Activated T-cell treated with anti-CD3 and anti-CD28 coated beads, Interleukin-2, amount 50 U/mL, for 48 hours (primary cell): ENCODE measurements at places on chromosomes 6 and 20.

- DNase-seq = no peak
Observed at GRCh38 chr20:21113697-21114096, 7.5 kb upstream of the LINC00237 start.

GRCh38 chr20:53205046-53205445, 232.9 kb downstream of the TSHZ2 start:
- DNase-seq = no peak

GRCh38 chr6:170128811-170129681, 161.8 kb downstream of the DLL1 start:
- DNase-seq = no peak

GRCh38 chr6:15305909-15306308, 60.0 kb downstream of the JARID2 start:
- DNase-seq = no peak

DNA sequence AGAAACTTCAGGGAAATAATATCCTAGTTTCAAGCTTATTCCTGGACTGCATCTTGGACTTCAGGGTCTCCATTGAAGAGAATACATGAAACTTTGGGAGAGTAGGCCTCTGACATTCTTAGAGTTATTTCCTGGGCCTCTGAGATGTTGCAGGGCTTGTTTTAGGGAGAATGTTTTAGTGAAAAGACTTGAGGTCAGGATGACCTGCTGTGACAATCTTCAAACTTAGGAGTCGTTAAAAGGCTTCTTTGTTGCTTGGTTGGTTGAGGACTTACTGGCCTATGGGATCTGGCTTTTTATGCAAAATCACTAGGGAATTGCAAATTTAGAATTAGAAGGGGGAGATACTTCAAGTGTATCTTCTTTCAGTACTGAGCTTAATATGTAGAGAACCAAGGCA, 613.2 kb upstream of the FLRT3 start:
- DNase-seq = no peak

DNA sequence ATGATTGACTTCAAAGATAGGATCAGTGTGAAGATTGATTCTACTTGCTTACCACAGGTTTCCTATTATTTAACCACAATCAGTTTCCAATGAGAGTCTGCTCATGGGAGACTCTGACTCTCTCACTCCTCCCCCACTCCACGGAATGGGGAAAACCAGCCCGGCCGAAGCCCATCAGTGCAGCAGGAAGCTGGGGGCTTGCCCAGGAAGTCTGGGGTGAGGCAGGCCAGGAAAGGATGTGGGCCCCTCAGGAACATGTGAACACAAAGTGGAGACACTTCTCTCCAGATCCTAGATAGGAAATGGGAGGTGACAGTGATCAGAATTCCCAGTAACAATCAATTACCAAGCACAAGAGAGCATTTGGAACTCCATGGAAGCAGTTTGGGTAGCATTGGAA, 144.2 kb downstream of the TTLL2 start:
- DNase-seq = no peak

DNA sequence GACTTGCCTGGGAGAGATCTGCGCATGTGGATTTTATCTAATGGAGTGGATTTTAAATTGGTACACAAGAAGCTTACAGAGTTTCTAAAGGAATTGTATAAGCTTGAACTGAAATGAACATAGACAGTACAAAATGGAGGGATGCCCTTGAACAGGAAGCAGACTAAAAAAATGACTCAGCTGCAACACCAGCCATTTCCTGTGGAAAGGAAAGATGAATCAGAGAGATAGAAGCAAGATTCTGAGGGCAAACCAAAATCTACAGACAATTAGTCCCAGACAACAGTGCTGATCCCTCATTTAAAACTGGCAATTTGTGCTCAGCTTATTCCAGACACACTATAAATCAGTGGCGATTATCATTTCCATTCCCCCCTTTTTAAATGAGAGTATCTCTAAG, 114.6 kb upstream of the TCF21 start:
- no peak for DNase-seq

DNA sequence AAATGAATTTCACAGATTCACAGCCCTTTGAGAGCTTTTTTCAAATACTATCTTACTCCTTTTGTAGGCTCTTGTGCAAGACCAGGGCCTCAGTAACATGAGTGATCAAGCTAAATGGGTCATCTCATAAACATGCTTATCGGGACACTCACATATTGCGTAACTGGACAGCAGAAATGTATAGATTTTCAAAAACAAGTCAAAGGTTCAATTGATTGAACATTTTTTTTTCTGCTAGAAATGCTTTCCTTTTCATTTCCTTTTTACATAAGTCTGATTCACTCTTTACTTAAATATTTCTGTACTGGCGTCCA, 8.7 kb upstream of the SALL4 start:
- DNase-seq = no peak

DNA sequence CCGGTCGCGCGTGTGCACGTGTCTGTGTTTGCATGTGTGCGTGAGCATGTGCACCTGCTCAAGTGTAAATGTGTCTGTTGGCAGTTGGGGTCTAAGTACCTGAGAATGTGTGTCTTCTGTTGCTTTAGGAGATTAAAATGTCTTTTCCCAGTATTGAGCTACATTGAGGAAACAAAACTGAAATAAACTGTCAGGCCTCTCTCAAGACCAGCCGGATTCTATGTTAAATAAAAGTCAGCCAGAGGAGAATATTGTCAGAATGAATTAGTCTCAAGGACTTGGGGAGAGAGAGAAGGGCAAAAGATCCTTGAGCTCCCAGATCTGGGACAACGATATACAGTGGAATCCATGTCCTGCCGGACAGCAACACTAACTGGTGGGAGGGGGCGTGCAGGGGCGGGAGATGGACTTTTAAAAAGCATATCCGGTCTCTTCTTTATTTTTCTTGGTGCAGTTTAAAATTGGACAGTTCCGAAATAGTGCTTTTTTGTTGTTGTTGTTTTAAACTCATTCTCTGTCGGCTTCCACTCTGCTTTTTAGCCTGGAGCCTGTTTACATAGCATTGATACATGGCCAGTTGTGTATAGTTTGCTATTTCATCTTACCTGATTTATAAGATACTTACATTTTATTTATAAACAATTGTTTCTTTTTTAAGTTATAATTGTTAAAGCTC, 3.3 kb upstream of the TBX18 start:
- DNase-seq = no peak

DNA sequence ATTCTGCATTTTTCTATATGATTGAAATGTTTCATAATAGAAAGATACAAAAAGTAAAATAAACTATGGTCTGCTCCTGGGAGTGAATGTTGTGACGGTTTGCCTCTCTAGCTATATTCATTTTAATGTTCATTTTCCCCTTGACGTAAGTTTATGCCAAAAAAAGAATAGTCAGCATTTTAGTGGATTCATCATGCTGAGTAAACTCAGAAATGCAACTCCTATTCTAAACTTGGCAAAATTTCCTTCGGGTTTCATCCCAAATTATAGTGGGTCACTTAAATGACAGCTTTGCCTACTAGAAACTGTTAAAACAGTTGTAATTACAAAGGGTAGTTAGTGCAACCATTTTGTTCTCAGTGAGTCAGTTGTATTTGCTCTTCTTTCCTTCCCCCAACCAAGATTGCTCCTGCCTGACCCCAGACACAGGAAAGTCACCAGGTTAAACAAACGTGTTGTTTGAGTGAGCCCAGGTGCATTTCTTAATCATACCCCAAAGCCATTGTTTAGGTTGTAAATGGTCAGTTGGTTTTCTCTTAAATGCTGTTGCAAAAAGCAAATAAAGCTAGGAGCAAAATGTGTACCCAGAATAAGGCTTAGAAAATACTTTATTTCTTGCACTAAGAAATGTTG, 482.3 kb upstream of the SOX4 start:
- DNase-seq = no peak

GRCh38 chr6:149871182-149871581, 7.0 kb upstream of the LRP11 start:
- DNase-seq = no peak

GRCh38 chr20:32622585-32623468, 37.7 kb upstream of the NOL4L start:
- no peak for DNase-seq

GRCh38 chr6:129903082-129903481, 42.0 kb upstream of the TMEM244 start:
- no peak for DNase-seq

DNA sequence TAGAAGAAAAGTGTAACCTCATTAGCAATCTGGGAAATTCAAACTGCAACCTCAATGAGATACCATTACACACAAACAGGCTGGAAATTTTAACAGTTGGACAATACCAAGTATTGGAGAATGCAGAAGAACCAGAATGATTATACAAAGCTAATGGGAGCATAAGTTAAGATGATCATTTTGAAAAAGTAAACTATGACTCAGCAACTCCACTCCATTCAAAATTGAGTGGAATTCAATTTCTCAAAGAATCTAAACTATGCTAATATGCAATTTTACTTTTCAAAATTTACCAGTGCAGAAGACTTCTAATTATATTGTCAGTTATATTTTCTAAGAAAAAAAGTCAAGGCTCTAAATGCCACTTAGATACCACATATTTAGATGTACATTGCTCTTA, 17.2 kb downstream of the GPLD1 start:
- no peak for DNase-seq

- no peak for DNase-seq
Observed at GRCh38 chr6:161963634-161964234, 689.9 kb upstream of the AGPAT4 start.
